ENCODE measurements at places on chromosomes 7 and 10.

- no peak for DNase-seq
Measured at GRCh38 chr7:9097565-9098060, 664.2 kb downstream of the NXPH1 start.

DNA sequence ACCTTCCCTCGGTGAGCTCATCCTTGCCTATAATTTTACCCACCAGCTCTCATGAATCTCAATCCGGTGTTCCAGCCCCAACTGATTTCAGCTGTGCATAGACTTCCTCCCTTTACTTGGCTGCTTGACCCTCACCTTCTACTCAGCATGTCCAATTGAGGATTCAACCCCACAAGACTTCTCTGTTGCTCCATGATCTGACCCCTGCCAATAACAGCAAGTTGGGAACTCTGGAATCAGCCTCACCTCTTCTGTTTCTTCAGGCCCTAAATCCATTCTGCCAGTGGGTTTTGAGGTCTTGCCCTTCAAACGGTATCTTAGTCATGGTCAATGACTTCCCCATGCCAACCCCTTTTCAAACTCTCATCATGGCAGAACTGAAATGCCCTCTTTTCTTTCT is 390.4 kb downstream of the CALN1 start:
- DNase-seq, result no peak

DNA sequence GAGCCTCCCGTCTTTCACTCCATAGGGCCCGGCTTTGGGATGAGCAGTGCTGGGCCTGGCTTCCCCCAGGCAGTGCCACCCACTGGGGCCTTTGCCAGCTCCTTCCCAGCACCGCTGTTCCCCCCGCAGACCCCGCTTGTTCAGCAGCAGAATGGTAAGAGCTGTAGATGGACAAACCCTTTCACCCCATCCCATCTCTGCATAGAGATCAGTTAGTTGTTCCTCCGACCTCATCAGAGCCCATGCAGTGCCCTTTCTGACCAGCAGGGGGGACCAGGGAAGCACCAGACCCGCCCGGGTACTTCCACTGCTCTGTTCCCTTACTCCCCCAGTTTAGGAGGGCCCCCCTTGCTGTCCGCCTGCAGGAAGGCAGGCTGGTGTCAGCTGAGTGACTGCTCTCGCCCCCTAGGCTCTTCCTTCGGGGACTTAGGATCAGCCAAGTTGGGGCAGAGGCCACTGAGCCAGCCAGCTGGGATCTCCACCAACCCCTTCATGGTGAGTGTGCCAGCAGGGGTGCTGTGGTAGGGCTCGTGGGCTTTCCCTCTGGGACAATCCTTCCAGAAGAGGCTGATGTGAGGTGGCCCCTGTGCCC is 9.8 kb downstream of the SAP25 start:
- DNase-seq, result no peak

DNA sequence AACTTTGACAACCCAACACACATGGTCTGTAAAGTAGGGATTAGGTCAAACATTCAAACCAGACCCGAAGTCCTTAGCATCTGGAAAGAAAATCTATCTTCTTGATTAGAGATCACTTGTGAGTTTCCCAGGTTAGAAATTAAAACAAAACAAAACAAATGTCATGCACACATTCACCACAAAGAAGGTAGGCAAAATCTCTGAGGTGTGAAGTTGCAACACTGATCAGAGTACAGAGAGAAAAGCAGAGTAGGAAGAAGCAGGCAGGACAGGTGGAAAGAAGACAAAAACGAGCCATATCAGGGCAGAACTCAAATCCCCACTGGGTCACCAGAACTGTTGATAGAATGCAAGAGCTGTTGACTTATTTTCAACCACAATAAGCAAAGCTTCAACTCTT is 102.8 kb upstream of the THSD7A start:
- no peak for DNase-seq

DNA sequence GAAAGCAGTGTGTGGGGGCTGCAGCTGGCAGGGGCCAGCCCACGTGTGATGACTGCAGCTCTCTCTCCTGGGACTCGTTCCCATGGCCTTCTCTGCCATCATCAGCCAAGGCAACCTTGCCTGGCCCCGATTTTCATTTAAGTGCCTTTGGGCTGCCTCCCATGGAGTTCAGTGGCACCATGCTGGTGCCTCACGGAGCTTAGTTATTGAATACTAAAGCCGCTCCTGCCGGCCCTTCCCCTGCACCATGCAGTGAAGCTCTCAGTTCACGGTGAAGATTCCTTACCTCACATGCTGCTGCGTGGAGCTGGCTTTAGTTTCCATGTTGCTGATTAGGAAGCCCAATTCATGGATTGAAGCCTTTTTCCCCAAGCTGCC is 141.5 kb upstream of the EEPD1 start:
- DNase-seq, result no peak

DNA sequence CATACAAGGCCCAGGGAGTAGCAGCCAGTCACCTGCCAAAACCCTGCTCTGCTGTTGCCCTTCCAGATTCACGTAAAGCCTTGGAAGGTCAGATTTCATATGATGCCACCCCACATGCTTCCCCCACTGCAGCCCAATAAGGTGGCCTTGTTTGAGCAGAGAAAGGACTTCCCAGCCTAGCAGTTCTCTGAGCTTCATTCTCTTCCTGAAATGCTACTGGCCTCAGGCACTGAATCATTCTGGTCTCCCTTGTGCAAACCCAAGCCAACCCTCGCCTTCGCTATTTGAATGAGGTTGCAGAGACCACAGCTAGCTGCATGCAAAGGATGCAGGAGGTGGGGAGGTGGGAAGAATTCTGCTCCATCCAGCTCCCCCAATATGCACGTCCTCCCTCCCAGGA is 60.3 kb upstream of the PLXNA4 start:
- no peak for DNase-seq

- DNase-seq, result no peak
Measured at GRCh38 chr10:21976739-21977138, 26.8 kb downstream of the DNAJC1 start.

DNA sequence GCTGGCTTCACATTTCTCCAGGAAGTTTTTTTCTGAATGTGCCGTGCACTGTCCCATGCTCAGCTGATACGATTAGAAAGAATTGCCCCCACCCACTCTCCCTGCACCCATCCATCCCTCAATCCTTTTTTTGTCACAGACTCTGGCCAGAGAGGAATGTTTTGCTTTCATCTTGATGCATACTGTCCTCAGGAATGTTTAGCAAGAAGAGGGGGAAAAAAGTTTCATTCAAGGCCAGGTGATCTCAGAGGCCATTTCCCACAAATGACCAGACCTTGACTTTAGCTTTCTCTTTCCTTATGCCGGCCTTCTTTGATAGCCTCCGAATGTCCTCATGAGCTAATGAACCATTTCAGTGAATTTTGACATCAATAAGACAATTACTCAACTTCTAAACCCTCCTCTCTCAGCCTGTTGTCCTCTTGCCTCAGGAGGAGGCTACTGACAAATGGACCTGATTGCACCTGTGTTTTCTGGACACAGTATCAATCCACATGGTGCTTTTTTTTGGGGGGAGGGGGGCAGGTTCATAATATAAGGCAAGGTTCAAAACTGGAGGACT is 105.0 kb upstream of the KLF6 start:
- DNase-seq, result no peak

- no peak for DNase-seq
Measured at GRCh38 chr10:43069211-43069515, 7.7 kb upstream of the RET start.

DNA sequence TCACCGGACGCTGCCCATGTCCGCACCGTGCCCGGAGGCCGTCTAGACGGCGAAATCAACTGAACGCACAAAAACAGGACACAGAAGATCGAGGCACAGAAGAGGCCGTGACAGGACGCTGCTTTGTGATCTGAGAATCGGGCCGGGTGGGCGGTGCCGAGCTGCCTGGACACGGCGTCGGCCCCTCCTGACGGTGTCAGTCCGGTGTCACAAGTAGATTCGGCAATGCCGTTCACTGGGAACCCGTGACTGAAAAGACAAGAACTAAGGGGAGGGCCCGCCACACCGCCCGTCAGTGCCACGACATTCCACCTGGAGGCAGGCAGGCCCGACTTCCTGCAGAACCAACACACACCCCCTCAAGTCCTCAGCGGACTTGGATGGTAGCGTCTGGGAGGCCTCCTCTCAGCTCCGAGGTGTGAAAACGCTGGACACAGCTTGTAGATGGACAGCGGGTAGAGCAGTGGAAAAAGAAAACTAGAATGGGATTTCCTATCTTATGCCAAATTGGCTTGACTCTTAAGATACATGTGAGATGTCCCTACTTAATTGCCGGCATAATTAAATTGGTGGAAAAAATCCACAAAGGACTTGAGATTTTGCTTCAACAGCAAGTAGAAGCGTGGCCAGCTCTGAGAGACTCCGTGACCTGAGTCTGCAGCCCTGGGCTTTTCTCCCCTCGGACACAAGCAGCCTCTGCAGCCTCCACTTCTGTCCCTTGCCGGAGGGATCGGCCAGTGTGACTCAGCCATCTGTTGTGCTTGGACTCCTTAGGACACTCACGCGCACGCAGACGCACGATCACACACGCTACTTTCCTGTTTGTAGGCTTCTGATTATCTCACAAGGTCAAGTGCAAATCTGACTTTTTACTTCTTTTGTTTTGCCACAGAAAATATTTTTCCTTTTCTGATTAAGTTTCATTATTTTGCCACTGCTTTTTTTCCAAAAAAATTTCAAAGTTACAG is 269.0 kb downstream of the DIP2C start:
- DNase-seq, result no peak

DNA sequence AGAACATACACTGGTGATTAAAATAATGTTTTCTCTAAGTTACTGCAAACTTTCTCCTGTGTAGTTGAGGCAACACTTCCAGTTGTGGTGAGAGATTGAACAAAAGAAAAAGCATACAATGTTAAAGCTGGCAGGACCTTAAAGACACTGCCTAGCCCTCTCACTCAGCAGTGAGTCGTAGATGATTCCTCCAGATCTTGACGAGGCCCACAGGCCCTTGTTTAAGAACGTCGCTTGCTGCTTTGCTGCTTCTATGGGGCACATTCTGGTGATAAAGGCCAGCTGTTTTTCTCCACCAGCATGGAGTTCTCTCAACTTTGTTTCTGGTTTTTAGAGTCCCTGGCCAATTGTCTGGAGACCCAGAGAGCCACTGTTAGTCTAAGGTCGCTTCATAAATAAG is 2.8 kb upstream of the DENND11 start:
- DNase-seq, result no peak

All from stromal cell of bone marrow (primary cell).